NCI-H187 (cell line): ENCODE measurements at places on chromosomes 2 and 18.

GRCh38 chr2:56732946-56733345 is 549.2 kb downstream of the CCDC85A start:
- no peak for DNase-seq

DNA sequence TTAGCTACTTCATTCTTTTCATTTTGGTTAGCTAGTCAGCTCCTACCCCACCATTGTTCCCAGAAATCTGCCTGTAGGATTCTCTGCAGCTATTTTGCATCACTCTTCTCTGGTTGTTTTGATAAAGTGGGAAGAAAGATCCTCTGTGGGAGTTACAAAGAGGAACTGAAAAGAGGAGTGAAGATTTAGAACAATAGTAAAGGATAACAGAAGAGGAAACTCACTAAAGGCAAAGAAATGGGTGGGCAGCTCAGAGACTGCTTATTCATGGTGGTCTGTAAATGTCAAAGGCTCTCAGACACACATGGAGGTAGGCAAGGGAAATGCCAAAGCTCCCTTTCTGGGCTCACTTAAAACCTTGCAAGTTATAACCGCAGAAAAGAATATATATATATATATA is 17.2 kb upstream of the CD207 start:
- no peak for DNase-seq

DNA sequence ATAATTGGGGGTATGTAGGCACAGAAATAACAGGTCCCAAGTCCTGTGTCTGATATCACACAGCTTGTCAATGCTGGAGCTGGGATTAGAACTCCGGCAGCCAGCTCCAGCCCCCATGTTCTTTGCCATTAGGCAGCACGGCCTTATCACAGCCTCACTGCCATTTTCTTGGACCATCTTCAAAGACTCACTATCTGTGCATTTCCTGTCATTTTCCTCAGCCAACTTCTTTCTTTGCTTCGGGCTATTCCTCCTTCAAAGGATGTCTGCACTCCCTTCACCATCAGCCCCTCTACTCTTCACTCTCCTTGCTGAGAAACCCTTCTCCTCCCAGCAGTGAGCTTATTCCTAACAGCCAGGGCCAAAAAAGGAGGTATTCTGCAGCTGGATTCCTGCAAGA is 139.6 kb downstream of the GALNT14 start:
- DNase-seq: no peak

DNA sequence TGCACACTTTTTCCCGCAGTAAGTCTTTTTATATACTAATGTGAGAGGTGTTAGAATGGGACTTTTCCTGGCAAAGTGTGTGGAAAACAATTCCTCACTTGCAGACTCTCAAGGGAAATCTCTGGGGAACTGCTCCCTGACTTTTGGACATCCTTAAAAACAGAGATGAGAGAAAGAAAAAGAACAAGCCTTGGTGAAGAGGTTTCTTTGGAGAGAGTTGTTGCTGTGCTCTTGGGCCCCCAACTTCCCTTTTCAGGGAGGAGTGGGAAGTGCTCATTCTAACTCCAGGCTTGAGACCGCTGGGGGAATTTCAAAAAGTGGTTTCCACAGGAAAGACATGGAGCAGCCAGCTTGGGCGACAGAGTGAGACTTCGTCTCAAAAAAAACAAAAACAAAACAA is 142.6 kb upstream of the SPRED2 start:
- no peak for DNase-seq

GRCh38 chr2:28387082-28387960 is 5.3 kb upstream of the FOSL2 start:
- no peak for DNase-seq

DNA sequence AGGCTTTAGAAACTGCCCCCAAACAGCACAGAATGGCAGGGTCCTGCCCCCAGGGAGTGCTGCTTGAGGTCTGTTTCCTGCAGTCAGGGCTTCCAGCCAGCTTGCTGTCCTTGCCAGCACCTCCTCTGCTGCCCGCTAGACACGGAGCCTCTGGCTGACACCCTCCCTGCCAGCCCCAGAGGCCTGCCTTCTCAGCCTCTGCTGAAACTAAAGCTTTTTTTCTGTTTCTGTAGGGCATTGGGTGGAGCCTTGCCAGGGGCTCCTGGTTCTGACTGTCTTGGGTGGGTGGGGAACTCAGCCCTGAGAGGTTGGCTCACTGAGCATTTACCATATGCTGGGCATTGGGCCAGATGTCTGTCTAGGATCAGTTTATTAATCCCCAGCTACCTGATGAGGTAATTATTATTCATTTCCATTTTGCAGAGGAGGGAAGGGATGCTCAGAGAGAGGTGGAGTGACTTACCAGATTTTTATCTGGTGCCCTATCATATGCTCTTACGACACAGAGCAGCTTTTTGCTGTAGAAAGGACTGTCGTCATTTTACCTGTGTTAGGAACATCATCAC is 35.4 kb downstream of the INPP4A start:
- DNase-seq: no peak

GRCh38 chr2:231632559-231633142 is 40.0 kb downstream of the TEX44 start:
- no peak for DNase-seq

DNA sequence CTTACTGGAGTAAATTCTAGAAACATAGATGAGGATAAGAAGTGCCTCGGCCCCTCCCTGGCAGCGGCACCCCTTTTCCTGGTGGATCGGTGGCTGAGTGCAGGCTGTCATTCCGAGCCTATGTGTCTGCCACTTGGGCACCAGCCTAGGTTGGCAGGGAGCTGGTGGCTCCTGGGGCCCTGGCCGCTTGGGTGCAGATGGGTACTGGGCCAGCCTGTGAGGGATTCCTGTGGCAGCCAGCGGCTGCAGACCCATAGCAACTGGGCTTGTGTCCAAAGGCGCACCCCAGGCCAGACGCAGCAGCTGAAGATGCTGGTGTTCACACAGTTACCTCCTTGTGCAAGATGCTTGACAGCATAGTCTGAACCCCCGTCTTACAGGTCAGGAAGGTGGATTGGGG is 2.8 kb downstream of the SNORC start:
- DNase-seq: no peak

- DNase-seq: no peak
These were observed 48.1 kb upstream of the FHOD3 start for GRCh38 chr18:36249392-36249791.

- DNase-seq: no peak
These were observed 123.1 kb upstream of the CAB39 start for GRCh38 chr2:230589497-230590015.

- no peak for DNase-seq
These were observed 44.7 kb downstream of the M1AP start for GRCh38 chr2:74603282-74604000.

GRCh38 chr2:6352906-6353515 is 512.7 kb downstream of the CMPK2 start:
- DNase-seq: peak; percentile 53

- no peak for DNase-seq
These were observed 344.1 kb upstream of the REG3G start for GRCh38 chr2:78681386-78681785.

GRCh38 chr18:34258176-34258575 is 33.5 kb upstream of the NOL4 start:
- DNase-seq: no peak

GRCh38 chr2:48482769-48483168 is 47.2 kb upstream of the STON1 start:
- DNase-seq: no peak

DNA sequence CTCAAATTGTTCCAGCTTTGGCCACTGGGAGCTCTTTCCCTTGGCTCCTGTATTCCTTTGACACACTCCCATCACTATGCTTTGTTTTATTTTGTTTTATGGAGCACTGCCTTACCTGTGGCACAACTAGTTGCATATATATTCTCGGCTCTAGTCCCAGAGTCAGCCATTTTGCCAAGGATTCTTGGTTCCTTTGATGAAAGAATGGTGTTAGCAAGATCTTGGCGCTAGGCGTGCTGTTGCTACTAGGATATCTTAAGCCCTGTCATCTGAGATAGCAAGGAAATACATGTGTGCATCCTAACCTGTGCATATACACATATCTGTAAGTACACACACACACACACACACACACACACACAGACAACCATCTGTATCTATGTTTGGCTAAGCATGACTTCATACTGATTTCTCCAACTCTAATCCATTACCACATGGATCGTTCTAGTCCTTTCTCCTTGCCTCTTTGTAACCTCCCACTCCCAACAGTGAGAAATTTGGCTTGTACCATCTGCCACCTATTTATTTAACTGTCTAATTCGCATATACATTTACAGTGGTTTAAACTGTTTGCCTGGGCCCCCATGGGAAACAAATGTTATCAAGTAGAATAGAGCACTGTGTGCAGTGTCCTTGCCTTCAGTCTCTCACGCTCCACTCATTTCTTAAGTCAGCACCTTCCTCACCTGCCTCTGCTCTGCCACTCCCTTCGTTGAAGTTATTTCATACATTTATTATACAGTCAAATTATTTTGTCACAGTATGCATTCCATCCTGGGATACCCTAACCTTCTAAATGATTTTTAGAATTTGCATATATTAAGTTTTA is 137.5 kb upstream of the MAP3K20 start:
- DNase-seq: no peak

- DNase-seq: peak; percentile 11
These were observed 507 bp downstream of the CNNM4 start for GRCh38 chr2:96760986-96761832.

GRCh38 chr18:63271881-63272299 is 47.7 kb downstream of the BCL2 start:
- no peak for DNase-seq

- DNase-seq: no peak
These were observed 58.9 kb upstream of the GATA6 start for GRCh38 chr18:22110461-22110924.

- DNase-seq: no peak
These were observed 16.3 kb downstream of the DYNC2LI1 start for GRCh38 chr2:43790147-43790546.

DNA sequence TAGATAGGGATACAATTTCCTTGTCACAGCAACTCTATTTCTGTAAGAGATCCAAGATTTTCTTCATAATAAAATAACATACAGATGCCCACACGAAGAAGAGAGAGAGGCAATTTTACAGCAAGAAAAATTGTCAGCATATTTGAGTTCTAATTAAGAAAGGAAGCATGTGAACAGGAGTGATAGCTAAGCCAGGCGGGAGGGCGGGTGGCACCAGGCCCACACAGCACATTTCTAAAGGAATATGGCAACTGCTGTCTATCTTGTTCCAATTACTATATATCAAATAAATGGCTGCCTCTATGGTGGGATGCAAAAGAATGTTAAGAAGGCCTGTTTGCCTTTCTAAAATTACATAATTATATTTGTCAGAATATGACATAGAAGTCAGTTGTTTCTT is 248.3 kb upstream of the DOK6 start:
- DNase-seq: no peak

- no peak for DNase-seq
These were observed 31.3 kb upstream of the SLC25A52 start for GRCh38 chr18:31791817-31792579.

DNA sequence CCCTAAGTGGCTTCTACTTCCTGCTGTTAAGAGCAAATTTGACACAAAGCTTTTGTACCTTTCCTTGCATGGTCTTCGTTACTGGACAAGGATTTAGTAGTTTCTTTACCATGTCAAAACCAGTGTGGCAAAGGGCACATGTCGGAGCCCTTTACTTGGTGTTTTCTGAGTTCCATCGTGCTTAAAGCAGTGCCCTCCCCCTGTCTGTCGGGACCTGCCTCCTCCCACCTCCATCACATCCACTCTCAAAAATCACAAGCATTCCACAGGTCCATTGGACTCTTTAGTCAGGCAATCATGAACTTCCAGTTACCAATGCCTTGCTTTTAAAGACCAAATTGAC is 763 bp downstream of the CCDC141 start:
- no peak for DNase-seq

DNA sequence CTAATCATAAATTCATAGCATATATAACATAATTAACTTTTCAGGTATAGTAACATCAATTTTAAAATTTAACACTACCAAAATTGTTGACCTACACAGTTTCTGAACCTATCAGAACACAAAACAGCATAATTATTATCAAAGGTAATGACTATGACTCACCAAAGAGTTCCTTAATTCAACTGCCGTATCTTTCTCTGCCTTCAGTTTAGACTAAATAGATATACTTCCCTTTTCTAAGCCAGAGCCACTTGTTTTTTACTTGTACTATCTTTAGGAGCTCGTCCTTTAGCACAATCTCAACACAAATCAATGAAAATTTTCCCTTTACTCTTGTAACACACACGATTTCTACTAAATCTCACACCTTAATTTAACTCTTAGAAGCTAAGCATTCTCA is 54.4 kb downstream of the CCDC88A start:
- no peak for DNase-seq

GRCh38 chr2:66431846-66432587 is 2.9 kb upstream of the MEIS1 start:
- DNase-seq: no peak

DNA sequence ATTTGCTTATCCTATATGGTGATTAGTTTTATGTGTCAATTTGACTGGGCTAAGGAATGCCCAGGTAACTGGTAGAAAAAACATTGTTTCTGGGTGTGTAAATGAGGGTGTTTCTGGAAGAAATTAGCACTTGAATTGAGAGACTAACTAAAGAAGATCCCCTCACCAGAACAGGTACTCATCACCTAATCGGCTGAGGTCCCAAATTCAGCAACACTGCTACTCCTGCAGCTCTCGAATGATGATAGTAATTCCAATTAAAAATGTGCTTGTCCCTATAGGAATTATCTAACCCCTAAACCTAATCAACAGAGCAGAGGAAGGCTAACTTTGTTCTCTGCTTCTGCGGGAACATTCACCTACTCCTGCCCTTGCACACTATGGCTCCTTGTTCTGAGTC is 464.5 kb upstream of the CHST9 start:
- no peak for DNase-seq

GRCh38 chr18:46130061-46130460 is 25.9 kb downstream of the HAUS1 start:
- no peak for DNase-seq

DNA sequence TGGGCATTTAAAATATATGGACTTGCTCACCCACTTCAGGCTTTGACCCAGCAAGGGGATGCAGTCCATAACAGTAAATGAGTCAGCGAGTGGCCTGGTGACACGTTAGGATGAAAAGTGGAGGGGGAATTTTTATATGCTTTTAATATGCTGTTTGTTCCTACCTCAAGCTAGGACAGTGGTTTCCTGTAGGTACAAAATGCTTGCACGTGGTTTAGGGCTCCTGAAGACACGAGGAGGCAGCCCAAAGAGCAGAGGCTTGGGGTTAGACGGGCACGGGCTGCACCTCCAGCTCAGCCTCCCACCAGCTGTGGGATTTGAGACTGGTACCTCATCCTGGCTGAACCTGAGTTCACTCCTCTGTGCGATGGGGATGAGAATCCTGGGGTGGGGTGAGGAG is 306.2 kb upstream of the CXCR4 start:
- no peak for DNase-seq

- no peak for DNase-seq
These were observed 47.5 kb downstream of the PTPN2 start for GRCh38 chr18:12836551-12836950.

GRCh38 chr2:186862869-186863709 is 14.1 kb upstream of the ZSWIM2 start:
- no peak for DNase-seq

- no peak for DNase-seq
These were observed 695 bp downstream of the RBFA start for GRCh38 chr18:80034852-80035406.

GRCh38 chr2:178256382-178257042 is 62.2 kb downstream of the OSBPL6 start:
- DNase-seq: no peak
